ENCODE measurements at places on chromosomes 6 and 20.
A peak's percentile ranks its signal among the peaks of the same experiment; 100 is the strongest.

- DNase-seq, result no peak
Measured at GRCh38 chr6:122048570-122048969, 350.9 kb upstream of the HSF2 start.

- no peak for DNase-seq
Measured at GRCh38 chr6:99745651-99746050, 139.0 kb downstream of the PRDM13 start.

- no peak for DNase-seq
Measured at GRCh38 chr6:129292836-129293235, 409.9 kb downstream of the LAMA2 start.

GRCh38 chr6:117592983-117593759 lies 9.1 kb downstream of the GOPC start:
- DNase-seq, result no peak

DNA sequence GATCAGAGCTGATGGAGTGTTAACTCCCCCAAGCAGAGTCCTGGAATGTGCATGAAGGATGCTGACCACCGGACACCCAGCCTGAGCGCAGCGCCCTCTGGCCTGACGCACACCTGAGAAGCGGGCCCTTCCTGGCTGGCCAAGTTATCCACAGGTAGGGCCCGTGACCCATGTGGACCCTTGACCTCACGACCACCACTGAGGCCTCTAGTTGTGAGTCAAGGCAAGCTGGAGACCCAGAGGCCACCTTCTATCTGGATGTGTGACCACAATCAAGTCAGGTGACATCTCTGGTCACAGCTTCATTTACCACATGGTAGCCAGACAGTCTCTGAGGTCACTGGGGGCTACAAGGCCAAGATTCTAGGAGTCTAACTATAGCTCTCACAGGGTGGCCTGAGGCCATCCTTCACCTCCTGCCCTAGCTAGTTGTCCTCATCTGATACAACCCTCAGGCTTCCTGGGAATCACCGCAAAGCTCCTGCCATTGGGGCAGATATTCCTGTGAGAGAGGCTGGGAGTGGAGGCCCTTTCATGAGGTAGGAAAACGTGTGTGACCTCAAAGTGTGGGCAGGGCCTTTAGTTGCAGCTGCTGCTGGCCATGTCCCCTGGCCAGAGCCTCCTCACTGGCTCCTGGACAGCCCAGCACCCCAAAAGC lies 53.1 kb downstream of the DSTN start:
- no peak for DNase-seq

DNA sequence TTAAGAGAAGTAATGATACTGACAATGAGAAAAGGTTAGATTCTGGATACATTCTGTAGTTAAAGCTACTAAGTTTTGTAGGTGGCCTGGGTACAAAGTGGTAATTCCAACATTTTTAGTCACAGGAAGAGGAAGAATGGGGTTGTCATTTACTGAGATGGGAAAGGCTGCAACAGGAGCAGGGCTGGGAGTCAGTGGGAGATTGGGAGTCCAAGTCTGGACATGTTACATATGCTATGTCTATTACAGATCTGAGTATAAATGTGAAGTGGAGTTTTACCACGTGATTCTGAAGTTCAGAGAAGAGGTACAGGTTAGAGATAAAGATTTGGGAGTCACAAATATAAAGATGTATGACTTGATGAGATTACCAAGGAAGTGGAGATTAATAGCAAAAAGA lies 116.2 kb downstream of the RWDD2A start:
- DNase-seq, result no peak

DNA sequence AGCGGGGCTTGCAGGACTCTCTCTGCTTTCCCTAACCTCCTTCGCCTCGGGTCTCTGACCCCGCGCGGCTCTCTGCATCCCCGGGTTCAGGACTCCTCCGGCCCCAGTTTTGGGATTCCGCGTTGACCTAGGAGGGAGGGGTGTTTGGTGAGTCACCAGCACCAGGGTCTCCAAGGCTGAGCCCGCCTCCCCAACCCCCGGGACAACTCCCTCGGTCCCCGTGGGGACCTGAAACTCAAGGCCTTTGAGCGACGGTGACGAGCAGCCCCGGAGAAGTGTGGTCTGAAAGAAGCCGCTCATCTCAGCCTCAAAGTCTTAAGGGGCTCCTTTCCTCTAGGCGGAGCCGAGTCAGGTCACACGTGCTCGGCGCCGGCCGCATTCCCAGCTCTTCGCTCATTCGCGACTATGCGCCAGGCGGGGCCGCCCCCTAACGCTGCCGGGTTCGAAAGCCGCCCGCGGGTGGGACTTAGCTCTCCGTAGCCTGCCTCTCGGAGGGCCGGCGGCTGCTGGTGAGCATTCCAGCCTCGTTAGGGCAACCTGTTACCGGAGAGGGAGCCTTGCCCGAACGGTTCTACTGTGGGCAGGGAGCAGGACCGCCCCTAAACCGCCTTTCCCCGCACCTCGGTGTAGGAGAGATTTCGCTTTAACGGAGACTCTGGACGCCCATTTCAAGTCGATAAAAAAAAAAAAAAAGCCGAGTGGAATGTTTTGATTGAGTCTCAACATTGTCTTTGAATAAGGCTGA lies 3.0 kb upstream of the PRDM13 start:
- DNase-seq, result no peak

DNA sequence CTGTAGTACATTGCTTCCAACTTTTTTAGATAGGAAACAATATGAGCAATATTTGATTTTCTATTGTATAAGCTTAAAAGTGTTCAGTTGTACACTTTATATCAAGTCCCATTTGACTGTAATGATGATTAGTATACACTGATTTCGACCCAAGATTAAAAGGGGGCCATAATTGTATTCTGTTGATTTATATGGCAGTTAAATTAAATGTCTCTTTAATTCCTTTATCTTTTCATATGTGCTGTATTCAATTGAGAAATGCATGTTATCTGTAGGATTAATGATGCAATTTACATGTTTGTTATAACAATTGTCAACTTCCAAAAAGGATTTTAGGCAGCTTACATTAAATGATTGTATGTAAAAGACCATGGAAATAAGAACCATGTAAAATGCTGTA lies 317.5 kb downstream of the CDKAL1 start:
- DNase-seq, result no peak

- no peak for DNase-seq
Measured at GRCh38 chr6:109612268-109612667, 78.7 kb downstream of the AK9 start.

DNA sequence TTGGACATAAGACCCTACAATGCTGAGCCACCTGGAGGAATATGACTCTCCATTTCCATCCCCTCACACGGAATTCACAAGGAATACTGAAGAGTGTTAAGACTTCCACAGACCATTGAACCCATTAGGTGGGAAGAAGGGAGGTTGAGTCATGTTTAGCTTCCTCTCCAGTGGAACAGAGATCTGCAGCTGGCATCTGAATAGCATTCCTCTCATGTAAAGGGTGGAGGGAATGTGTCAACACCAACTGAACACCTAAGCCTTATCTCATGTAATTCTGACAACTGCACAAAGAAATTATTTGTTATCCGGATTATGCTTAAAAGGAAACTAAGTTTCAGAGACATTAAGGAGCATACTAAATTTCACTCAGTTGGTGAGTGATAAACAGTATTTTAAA lies 705.9 kb downstream of the MAFB start:
- no peak for DNase-seq

DNA sequence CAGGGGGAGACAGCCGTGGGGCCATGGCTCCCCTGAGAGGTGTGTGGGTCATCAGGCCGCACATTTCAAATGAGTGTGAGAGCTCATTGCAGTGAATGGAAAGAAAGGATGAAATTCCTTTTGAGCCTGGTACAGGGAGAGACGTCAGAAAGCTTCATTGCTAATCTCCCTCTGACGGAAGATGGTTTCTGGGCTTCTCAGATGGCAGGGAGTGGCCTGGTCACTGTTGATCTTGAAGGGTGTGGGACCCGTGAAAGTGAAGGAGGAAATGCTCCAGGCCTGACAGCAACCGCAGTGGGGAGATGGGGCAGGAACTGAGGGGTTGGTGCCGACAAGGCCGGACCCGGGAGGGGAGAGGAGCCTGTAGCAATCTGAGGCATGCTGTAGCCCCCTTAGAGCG lies 127.4 kb downstream of the MYLK4 start:
- no peak for DNase-seq

DNA sequence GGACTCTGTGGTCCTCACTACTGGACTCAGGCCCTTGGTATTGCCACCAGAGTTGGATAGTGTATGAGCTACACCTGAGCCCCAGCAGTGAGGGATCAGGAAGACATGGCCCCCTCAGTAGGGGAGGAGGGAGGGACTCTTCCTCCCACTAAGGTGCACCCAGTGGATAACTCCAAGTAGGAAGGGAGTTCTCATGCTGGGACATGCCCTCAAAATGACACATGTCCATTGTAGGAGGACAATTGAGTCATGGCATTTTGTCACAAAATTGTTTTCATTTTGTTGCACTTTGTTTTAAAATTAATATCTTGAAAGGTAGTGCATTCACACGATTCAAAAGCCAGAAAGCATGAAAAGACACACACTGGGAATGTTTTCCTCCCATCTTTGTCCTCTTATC lies 127.2 kb downstream of the FOXO3 start:
- DNase-seq, result no peak

DNA sequence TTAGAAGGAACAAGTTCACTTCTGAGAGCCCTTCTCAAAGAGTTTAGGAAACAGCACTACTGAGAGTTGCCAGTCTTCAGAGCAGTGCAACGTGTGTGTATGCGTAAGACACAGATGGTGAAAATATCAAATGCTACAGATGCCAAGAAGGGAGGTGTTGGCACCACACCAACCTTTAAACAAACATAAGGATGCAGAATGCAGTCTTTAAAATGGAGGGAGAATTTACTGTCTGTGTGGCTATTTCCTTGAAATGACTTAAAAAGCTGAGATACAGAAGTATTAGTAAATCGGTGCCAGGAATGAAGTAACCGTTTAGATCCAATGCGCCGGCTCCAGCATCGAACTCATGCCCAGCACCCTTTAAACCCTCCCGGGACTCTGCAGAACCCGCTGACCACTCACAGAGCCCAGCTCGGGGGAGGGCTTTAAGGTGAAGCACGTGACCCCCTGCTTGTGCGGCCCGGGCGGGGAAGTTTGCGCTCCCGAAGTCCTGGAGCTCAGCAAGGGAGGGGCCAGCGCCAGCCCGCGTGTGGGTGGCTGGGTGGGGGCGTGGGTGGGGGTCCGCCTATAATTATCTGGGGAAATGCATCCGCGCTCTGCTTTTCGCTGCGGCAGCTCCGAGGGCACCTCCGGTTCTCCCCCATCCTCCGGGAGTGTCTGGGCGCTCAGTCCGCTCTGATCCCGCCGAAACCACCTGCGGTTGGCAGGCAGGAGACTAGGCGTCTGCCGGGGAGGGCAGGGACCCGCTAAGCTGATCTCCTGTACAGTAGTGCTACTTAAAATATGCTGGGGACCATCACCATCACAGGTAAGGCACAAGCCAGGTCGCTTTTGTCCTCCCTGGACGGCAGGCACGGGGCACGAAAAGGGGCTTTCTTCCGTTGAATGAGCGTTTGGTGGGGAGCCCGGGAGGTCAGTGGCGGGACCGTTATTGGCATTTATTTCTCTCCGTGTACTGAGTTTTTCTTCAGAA lies 66.0 kb downstream of the ZBTB2 start:
- no peak for DNase-seq

GRCh38 chr20:21548390-21549035 lies 34.6 kb upstream of the NKX2-2 start:
- DNase-seq, result peak; percentile 60

DNA sequence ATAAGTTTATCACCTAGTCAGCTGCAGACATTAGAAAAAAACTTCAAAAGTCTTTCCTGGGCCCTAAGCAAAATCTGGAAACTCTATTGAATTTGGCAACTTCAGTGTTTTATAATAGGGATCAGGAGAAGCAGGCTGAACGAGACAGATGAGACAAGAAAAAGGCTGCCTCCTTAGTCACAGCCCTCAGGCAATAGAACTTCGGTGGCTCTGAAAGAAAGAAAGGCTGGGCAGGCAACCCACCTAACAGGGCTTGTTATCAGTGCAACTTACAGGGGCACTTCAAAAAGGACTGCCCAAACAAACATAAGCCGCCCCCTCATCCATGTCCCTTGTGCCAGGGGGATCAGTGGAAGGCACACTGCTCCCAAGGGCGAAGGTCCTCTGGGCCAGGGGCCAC lies 657.9 kb upstream of the HS3ST5 start:
- no peak for DNase-seq

DNA sequence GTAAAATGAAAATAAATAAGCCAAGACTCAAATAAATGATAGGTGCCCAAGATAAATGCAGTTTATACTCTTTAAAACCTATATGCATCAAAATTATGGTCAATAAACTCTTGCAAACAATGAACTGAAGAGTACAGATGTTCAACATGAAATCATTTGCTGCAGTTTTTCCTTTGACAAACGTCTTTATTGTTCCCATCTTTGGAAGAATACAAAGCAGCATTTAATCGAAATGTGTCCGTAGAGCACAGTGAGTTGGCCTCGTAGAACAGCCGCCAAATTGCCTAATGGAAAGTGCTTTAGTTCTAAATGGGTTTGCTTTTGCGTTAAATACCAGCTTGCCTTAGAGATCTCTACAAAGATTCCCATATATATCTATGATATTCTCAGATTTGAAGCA lies 447.4 kb downstream of the PKHD1 start:
- DNase-seq, result no peak

- DNase-seq, result no peak
Measured at GRCh38 chr20:6693178-6693807, 74.2 kb upstream of the BMP2 start.

- DNase-seq, result no peak
Measured at GRCh38 chr6:160487116-160487515, 138.9 kb downstream of the SLC22A3 start.

GRCh38 chr6:149862922-149863697 lies 1.0 kb downstream of the LRP11 start:
- peak; percentile 12 for DNase-seq

- no peak for DNase-seq
Measured at GRCh38 chr6:168158213-168158979, 79.4 kb upstream of the FRMD1 start.

DNA sequence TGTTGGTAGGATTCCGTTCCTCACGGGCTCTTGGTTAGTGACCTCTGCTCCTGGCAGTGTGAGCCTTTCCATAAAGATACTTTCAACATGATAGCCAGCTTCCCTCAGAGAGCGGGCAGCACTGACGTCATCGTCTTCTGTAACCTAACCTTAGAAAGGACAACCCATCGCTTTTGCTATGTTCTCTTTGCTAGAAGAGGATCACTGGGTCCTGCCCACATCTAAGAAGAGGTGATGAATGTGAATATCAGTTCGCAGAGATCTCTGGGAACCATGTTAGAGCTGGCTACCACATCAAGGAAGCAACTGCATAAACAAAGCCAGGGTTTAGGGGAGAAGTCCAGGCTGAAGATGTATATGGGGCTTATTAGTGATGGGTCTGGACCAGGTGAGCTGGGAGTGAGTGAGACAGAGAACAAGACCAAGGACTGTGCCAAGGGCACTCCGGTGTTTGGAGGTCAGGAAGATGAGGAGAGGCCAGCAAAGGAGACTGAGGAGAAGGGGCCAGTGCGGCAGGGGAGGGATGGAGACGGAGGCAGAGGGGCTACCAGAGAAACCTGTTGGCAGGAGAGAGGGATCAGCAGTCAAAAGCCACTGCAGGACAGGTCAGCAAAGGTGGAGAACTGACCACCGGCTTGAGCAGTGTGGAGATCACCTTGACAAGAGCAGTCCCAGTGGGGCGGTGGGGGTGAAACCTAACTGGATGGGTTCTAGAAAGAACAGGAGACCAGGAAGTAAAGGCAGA lies 39.7 kb downstream of the PIM1 start:
- peak; percentile 36 for DNase-seq

- no peak for DNase-seq
Measured at GRCh38 chr6:73803562-73804241, 107.7 kb downstream of the CD109 start.

- DNase-seq, result no peak
Measured at GRCh38 chr20:47905628-47906347, 120.5 kb upstream of the SULF2 start.

Data from T follicular helper cell (primary cell).